ENCODE measurements at places on chromosomes 5 and 9.
A peak's percentile ranks its signal among the peaks of the same experiment; 100 is the strongest.

DNA sequence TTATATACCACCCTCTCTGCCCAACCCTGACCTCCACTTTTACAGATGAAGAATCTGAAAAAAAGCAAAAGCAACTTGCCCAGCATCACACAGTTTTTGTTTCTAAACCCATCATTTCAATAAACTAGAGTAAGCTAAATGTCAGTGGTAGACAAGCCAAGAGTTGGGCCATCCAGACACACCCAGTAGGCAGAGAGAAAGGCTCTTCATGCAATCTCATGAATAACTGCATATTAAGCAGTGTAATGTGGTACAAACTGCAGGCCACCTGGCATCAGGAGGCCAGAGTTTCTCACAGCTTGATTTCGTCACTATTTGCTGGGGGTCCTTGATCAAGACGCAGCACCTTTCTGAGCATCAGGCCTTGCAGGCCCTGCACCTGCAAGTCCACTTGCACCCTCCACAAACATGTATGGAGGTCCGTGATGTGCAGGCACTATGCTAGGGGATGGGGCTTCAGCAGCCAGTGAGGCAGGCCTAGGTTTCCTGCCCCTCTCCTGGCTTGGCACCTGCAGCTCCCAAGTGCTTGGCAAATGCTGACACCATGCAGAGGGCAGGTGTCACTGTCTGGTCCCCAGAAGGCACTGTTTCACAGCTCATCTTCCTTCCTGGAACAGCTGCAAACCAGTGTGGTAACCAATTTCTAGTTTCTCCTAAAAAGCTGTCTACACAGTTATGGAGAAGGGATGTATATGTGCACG is 29.8 kb downstream of the ADAM19 start:
- no peak for DNase-seq

GRCh38 chr5:56298336-56299090 is 65.4 kb upstream of the ANKRD55 start:
- no peak for DNase-seq

GRCh38 chr5:35707659-35708058 is 90.0 kb downstream of the SPEF2 start:
- no peak for DNase-seq

- no peak for DNase-seq
Measured at GRCh38 chr5:39031041-39031440, 43.2 kb downstream of the RICTOR start.

DNA sequence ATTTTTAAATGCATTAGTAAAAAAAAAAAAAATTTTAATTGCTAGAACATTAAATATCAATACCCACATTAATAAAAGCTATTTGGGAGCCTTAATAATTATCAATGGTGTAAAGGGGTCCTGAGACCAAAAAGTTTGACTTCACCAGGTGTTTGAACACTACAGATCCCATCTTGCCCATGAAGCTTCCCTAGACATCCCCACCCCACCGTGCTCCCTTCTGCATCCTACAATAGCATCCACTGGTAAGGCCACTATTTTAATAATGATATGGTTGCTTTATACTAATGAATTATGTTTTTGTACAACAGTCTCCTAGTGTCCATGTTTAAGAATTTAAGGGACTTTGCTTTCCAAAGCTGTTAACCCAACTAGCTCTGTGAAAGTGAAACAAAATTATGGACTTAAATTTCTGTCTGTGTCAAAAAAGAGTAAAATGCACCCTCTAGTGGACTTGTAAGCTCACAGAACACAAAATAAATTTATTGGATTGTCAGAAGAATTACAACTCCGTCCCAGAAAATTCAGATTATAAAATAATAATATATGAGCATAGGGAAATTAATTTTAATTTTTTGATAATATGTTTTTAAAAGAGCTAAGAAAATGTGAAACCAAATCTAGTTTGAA is 76.0 kb downstream of the ARL15 start:
- no peak for DNase-seq

- no peak for DNase-seq
Measured at GRCh38 chr5:171774418-171774817, 11.2 kb upstream of the SMIM23 start.

DNA sequence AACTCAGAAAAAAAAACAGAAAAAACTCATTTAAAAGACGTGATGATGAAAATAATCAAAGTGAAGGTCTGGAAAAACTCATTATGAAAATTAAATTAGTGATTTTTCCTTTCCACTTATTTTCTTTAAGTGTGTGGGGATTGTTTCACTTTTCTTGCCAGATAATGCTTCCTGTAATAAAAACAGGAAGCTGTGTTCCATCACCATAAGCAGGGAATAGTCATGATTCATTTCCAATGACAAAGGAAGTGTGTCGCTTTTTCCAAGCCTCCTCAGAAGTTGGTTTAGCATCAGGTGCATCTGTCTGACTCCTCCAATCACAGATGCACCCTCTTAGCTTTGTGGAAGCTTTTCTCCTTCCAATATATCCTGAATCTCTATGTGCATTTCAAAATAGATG is 2068.7 kb downstream of the MAT2B start:
- no peak for DNase-seq

DNA sequence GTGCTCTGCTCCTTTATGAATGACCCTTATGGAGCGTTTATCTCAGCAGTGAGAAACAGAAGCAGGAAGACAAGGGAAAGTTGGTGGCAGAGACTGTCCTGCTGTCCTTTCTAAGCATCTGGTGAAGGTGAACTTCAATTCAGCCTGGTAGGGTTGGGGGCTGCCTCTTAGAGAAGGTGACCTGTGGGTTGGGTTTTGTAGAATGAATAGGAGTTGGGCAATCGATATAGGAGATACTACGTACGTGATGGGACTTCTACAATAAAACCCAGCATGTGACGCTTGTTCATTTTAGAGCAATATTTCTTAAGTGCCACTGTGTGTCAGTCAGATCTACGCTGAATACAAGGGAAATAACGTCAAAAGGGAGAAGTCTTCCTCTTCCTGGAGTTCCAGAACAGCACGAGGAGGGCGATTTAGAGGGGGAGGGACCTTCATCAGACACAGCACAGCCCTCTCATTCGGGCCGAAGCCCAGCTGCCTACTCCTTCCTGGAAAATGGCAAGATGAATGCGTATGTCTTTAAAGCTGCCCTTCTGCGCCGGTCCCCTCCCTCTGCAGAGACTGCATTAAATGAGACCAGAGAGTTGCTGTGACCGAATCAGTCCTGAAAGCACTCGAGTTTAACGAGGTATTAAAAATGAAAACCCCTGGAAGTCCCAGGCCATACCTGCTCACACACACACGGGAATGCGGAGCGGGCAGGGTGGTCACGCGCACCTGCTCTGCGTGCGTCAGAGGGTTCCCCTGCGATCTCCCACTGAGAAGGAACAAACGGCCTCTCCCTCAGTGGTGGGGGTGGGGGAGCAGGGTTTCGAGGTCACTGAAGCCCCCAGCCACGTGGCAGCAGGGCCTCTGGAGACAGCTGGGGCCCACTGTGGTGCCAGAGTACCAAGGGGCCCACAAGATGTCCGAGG is 85.3 kb upstream of the SARDH start:
- no peak for DNase-seq

DNA sequence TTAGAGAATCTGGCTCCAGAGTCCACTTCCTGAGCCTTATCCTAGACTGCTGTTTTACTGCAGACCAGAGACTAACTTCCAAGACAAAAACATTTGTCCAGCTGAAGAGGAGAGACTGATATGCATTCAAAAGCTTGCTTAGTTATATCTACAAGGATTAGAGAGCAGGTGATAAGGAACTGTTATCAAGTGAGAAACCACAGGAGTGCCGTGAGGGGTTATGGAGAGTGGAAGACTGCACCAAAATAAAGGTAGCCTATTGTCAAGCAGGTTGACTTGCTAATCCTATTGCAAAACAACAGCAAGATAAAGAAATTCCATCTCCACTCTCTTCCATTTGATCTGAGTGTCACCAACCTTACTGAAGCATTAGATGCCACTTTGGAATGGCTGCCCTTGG is 139.1 kb downstream of the SCAMP1 start:
- no peak for DNase-seq

GRCh38 chr5:143279698-143280097 is 123.8 kb downstream of the NR3C1 start:
- DNase-seq = no peak

DNA sequence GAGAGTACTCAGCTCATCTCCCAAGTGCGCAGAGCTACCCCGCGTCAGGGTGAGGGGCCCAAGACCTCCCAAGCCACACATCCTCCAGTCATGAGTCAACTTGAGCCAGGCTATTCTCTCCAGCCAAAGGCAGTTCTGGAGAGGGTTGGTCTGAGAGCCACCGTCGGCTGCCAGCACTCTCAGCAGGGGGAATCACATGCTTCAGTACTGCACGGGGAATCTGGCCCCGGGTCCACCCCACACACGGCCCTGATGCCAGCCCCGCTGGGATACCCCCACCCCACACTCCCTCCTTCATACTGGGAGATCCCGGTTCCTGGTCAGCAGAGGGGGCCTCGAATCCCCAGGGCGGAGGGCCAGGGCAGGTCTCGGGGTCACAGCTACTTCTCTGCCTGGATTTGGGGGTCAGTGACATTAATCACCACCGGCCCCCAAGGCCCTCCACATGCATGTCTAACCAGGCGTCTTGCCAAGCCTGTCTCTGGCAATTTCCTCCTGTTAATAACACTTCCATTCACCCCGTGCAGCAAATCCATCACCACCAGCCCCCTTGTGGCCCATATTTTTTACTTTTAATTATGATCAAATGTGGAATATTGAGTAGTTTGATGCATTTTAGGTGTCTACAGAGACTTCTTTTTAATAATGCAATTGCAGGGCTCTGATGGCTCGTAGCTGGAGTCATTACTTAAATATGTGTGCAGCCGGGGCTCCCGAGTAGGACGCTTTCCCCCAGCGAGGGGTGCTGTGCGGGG is 102.9 kb upstream of the PPP1R26 start:
- peak; percentile 14 for DNase-seq

GRCh38 chr5:56871777-56872176 is 37.6 kb upstream of the SETD9 start:
- no peak for DNase-seq

- DNase-seq = no peak
Measured at GRCh38 chr9:34983209-34983608, 6.3 kb upstream of the DNAJB5 start.

DNA sequence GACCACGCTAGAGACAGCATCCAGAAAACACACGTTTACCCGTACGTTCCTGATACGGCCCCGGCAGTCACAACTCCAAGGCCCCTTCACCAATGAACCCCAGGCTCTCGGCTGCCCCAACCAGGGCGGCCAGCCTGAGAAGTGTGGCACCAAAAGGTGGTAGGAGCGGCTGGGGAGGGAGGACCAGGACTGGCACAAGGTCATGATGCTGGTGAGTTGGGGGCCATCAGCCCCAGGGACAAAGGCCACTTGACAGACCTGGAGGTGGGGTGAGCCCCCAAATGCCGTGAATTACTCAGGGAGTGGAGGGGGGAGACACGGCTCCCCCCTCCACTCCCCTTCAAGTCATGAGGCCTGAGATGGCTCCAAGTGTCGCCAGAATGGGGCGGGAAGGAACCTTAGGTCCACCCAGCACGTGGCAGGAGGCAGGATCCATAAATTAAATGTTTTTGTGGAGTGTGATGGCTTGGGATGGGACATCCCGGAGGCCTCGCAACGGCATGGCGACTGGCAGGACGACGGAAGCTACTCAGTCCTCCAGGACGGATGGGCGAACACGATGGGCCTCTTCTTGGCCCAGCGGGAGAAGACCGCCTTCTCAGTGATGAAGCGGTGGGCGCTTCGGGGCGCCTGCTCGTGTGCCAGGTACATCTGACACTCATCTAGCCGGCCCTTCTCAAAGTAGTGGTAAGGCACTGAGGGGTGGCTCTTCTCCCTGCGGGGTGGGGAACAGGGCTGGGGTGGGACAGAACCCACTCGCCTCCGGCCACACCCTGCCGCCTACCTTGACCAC is 8.7 kb upstream of the ST6GALNAC6 start:
- DNase-seq = no peak

DNA sequence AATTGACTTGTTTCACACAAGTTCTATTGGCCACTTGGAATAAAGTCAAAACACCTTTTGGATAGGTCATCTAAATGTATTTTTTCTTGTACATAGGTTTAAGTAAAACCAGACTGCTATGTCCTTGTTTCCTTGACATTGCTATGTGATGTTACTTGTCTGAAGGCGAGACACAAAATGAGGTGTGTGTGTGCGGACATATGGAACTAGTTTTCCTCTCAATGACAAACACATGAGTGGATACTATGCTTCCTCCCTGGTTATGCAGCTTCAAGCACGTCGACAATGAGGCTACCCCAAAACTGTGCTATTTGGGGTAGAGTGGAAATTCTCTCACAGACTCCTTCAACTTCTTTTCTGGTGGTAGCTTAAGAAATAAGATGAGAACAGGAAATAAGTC is 276.8 kb downstream of the GAS1 start:
- no peak for DNase-seq

GRCh38 chr9:5382479-5382878 is 42.8 kb upstream of the RLN1 start:
- no peak for DNase-seq

DNA sequence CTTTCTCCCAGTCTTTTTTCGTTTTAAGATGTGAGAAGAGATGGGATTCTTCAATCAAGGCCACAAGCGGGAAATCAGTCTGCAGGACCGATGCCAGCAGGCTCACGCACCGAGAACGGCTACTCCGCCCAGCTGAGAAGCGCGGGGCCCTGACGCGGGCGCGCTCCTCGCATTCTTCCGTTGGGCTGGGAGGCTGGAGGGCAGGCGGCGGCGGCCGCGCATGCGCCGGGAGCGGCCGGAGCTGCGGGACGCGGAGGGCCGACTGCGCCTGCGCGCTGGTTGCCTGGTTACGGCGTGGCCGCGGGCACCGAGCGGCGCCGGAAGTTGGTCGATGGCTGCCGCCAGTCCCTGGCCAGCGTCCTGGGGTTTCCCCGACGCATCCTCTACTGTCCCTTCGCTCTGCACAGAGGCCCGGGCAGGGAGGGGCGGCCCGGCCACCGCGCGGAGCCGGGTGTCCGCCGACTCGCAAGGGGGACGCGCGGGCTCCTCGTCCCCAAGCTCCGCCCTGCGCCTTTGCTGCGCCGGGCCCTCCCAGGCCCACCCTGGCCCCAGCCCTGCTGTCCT is 831 bp upstream of the SEC16A start:
- DNase-seq = peak; percentile 93

GRCh38 chr9:97039514-97039860 is 545 bp upstream of the CTSV start:
- no peak for DNase-seq
